ENCODE measurements at places on chromosomes 1 and 21.

- peak; percentile 13 for DNase-seq
Observed at GRCh38 chr1:71667216-71667615, 586.4 kb upstream of the ZRANB2 start.

DNA sequence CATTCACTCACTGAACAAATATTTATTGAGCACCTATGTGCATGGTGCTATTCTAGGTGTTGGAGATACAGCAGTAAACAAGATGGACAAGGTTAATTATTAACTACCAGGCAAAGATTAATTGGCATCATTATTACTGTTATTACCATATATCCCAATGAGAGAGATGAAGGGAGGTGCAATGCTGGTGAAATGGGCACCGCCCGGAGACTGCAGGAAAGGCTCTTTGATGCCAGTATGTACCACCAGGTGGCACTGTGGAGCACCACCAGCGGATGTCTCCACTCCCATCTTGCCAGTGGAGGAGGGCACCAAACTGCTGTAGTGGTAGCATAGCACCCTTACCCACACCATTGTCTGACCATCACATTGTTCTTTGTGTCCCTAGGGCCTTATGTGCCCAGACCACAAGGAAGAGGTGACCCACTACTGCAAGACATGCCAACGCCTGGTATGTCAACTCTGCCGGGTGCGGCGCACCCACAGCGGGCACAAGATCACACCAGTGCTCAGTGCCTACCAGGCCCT is 3.0 kb downstream of the TRIM46 start:
- peak; percentile 78 for DNase-seq

DNA sequence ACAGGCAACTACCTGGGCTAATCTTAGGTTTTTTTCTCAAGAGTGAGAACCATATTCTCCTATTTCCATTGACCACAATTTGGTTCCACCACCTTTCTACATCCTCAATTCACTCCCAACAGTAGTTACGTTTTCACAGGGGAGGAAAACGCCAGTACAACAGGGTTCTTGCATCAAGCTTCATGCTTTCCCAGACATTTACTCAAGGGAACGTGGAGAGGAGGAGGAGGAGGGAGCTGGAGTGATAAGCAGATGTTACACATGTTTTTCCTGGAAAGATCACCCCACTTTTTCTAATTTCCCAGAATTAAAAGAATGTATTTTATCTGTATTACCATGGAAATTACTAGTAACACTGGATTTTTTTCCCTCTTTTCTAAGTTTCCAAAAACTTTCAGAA is 58.3 kb downstream of the RGS5 start:
- no peak for DNase-seq

DNA sequence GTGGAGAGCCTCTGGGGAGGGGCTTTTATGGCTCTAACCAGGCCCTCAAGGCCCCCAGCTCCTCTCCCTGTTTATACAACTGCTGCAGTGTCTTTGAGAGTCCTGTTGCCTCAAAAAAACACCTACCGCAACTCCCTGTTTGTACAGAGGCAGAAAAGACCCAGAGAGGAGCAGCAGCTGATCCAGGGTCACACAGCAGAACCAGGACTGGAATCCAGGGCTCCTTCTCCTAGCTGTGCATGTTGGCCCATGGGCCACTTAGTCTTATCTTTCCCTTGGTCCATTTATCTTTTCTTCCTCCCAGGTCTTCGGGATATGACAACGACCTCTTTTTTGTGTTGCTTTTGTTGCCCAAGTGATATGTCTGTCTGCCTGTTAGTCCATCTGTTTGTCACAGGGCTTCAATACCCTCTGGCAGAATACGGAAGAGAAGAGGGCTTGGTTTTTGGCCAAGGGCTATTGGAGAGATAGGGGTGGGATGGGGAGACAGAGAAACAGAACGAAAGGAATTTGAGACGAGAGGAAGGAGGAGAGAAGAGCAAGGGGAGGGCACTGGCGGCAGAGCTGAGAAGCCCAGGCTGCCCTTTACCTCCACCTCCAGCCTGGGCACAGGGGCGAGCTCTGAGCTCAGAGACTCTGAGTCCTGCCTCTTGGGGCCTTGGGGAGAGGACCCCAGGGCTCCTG is 33.5 kb upstream of the WASF2 start:
- no peak for DNase-seq

GRCh38 chr1:57843760-57844159 is 419.9 kb upstream of the DAB1 start:
- peak; percentile 55 for DNase-seq

Measured in epithelial cell of esophagus (primary cell).